ENCODE measurements at places on chromosomes 5 and 9. TPM values are rescaled to one million over a fixed set of nuclear protein-coding genes. Genes with fewer than 3 reads are reported as not detected.

DNA sequence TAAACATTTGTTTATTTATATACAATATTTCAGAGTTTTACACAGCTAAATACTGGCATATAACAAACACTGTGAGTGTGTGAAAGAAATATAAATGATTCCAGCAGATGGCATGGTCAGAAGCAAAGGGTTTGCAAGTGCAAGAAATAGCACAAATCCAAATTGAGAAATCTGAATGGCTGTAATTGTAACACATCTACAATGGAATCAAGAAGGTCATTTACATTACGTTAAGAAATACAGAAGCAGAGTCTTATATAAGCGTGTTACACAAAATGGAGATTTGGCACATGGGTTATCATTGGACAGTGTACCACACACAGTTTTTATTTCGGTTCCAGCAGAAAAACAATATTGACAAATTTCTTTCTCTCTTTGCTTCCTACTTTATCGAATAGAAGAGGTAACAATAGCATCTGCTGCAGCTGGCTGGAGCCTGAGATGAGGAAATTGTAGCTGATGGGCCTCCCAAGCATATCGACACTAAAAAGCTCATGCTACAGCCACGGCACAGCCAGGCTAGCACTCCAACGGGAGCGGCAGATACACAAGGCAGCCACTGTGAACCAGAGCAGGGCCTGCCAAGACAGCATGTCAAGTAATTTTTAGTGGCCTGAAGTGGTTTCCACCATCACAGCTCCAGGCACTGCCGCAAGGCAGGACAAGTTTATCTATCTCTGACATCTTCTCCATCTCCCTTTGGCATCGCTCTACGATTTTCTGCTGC lies 564.6 kb upstream of the DMAC1 start:
- DNase-seq, result no peak

GRCh38 chr5:435156-435790 lies 7.7 kb upstream of the EXOC3 start:
- no peak for DNase-seq

GRCh38 chr9:133153227-133154096 lies 10.3 kb downstream of the GBGT1 start:
- DNase-seq, result no peak

- no peak for DNase-seq
Observed at GRCh38 chr5:115829913-115830312, 11.5 kb downstream of the ATG12 start.

GRCh38 chr9:95092262-95093072 lies 225.0 kb downstream of the FANCC start:
- DNase-seq, result peak; percentile 87

DNA sequence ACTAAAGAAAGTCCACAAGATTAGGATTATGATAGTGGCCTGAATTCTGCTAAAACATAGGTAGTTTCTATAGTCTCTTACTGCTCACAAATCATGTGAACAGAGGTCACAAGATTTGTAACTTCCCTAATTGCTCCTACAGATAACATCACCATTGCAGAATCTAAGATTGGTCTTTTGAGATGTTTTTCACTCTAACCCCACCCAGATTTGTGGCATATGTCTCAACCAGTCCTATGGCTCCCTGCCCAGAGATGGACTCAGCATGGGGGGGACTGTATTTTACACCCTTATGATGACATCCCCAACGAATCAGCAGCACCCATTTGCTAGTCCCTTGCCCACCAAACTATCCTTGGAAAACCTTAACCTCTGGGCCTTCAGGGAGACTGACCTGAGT lies 1046.2 kb downstream of the CDH12 start:
- DNase-seq, result no peak

GRCh38 chr9:97752274-97752673 lies 55.1 kb upstream of the XPA start:
- DNase-seq, result no peak

DNA sequence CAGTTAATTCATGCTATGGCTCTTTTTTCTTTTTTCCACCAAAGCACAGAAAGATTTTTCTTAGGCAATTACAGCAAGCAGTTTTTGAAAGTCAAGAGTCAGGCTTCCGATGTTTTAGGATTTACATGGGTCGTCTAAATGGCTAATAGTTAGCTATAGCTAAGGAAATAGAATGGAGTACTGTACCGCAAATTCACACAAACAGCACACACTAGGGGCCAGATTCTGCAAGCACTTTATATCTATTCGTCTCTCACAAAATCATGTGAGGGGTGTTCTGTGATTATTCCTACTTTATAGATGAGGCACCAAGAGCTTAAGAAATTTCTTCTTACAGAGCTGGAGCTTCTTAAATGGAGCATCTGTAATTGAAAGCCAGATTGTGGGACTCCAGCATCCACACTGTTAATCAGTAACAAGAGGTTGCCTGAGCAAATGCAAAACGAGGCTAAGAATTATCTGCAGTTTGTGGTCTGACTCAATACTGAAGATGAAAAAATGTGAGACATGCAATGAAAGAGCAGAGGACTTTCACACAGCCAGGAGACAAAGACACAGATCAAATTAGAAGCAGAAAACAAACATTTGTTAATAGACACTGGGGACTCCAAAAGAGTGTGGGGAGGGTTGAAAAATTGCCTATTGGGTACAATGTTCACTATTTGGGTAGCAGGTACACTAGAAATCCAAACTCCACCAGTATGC lies 62.7 kb upstream of the CTXN3 start:
- no peak for DNase-seq

GRCh38 chr9:12972608-12973589 lies 198.1 kb downstream of the LURAP1L start:
- no peak for DNase-seq

DNA sequence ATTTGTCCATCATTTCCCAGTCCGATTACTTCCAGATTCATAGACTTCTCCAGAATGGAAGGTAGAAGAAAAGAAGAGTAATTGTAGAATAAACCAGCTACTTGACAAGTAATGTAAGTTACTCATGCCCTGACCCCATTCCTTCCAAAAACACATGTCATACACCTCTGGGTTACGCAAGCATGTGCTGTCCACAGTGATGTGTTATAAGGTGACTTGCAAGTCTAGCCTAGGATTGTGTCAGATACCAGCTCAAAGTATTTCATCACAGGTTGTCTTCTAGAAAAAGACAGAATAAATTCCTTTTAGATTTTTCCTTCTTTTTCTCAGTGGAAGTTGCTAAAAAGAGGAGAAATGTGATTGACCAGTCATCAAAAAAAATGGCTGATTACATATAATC lies 8.0 kb upstream of the TLR4 start:
- no peak for DNase-seq

- DNase-seq, result no peak
Observed at GRCh38 chr5:40547994-40548575, 131.6 kb upstream of the PTGER4 start.

DNA sequence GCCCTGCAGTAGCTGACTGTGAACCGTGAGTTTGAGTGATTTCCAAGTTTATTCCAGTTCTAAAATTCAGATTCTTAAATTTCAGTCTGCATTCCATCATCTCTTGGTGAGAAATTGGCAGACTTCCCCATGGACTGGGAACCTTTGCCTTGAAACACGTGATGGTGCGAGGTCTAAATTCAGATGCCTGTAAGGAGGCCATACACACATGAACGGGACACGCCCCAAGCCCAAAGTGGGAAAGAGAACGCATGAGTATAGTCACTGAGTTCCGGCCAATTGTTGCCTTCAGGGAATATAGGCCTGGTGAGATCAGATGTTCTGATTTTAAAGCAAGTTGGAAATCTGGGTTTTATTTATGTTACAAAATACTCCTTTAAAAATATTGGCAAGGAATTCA lies 1084.4 kb upstream of the WWC1 start:
- no peak for DNase-seq

GRCh38 chr9:128206916-128207910 lies 4.0 kb downstream of the DNM1 start:
- no peak for DNase-seq

- peak; percentile 38 for DNase-seq
Observed at GRCh38 chr9:110755179-110755578, 86.6 kb downstream of the MUSK start.

- DNase-seq, result no peak
Observed at GRCh38 chr9:16410601-16411280, 459.7 kb downstream of the BNC2 start.

GRCh38 chr5:57592236-57592635 lies 109.6 kb upstream of the ACTBL2 start:
- no peak for DNase-seq

DNA sequence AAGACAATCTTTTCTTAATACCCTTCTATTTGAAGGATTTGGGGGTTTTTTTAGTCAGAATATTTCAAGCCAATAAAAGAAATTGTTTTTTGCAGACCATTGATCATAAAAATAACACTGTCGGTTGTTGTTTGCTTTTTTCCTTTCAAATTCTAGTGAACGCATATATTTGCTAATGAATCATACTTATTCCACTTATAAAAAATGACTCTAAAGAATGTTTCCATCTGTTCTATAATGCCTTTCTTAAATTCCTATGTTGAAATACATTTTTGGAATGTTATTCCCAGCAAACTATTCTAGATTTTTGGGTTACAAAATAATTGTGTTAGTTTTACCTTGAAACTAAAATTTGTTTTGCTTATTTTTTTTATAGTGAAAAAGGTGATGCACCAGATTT lies 32.2 kb downstream of the CWC27 start:
- DNase-seq, result no peak

DNA sequence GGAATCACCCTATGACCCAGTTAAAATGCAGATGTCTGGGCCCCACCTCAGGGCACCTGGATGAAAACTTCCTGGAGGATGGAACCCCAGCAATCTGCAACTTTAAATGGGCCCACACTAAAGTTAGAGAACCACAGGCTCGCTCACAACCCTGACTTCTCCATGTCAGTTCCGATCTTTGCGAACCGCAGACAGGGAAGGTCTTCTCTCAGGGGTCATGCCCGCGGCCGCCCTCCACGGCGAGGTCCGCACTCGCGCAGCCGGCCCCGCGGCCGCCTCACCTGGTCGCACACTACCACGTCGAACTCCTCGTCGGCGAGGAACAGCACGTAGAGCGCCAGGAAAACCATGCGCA lies 499 bp downstream of the ALG2 start:
- no peak for DNase-seq

- DNase-seq, result no peak
Observed at GRCh38 chr5:151214614-151215545, 9.0 kb downstream of the CCDC69 start.

GRCh38 chr9:126435105-126435504 lies 108.5 kb downstream of the MVB12B start:
- DNase-seq, result no peak

GRCh38 chr9:110835404-110835803 lies 166.8 kb downstream of the MUSK start:
- peak; percentile 52 for DNase-seq

DNA sequence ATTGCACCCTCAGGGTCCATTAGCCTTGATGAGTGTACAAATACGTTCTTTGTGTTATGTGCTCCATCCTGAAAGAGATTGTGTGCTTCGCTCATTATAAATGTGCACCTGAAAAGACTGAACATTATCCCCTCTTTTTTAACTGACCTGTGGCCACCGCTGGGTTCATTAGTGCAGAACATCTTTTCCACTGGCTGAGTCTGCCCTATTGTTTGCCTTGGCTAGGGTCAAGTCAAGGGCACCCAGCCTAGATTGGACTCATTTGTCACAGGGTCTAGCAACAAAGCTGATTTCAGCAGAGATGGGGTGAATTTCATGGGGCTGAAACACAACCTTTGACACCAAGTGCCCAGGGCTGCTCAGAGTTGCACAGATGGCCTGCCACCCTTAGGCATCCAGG lies 764.1 kb upstream of the ARRDC3 start:
- DNase-seq, result no peak

DNA sequence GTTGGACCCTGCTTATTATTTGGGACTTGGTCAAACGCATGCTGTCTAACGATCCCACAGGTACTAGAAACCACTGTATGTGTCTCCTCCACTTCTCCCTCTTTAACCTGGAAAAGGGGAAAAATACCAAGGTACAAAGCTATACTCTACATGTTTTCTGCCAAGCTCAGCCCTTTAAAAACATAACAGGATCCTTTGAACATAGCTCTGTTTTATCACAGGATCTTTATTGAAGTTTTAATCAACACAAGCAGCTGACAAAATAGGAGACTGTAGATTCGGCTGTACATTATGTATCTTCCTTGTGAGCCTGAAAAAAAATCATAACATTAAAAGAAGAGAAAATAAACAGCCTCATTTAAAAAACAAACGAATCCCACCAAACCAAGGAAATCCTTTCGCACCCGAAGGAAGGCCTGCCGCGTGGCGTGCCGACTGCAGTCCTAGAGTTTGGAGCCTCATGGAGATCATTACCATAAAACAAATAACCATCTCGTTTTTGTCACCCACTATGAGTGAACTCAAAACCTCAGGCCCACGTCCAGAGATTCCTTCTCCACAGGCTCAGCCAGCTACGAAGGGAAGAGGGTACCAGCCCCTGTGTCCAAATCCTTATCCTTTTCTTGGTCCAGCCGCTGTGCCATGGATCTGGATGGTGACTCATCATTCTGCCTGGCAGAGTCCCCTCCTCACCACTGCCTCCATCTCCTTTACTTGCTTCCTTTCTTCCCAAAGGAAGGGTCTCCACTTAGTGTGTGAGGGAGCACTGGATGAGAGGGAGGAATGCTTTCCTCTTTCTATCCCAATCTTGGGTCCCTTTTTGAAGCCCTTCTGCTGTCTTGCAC lies 651.1 kb downstream of the CCDC171 start:
- DNase-seq, result no peak

- DNase-seq, result no peak
Observed at GRCh38 chr5:177531209-177531940, 14.6 kb upstream of the DDX41 start.

GRCh38 chr5:179762079-179762780 lies 29.6 kb downstream of the MAML1 start:
- peak; percentile 11 for DNase-seq

DNA sequence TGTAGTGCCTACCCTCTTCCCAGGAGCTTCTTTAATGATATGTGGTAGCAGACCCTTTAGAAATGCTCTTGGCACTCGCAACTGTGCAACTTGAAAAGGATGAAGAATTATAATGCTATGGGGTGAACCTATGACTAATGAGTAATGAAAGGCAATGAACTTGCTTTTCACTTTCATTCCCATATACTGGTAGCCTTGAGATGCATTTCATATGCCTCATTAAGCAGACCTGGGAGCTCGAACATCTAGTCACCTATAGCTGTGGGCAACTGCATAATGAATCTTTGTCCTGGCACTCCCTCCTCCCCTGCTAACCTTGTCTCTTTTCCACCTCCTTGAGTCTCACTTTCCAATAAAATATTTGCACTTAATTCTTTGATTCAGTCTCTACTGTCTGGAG lies 605.9 kb upstream of the DAB2 start:
- no peak for DNase-seq

- DNase-seq, result no peak
Observed at GRCh38 chr9:19649336-19650041, 139.3 kb downstream of the SLC24A2 start.

The SLIT3 gene
- not detected for total RNA-seq

The C8G gene
- total RNA-seq, result 4.4 TPM

The NIPAL4 gene
- total RNA-seq, result not detected

The TMEM232 gene
- 1.1 TPM for total RNA-seq

The ABHD17B gene
- total RNA-seq, result 21.9 TPM

The C5orf58 gene
- not detected for total RNA-seq

The WDR38 gene
- not detected for total RNA-seq

The TMEM250 gene
- 75.3 TPM for total RNA-seq

The TMOD1 gene
- 7.1 TPM for total RNA-seq

The SVEP1 gene
- 2.9 TPM for total RNA-seq

The HRH2 gene
- total RNA-seq, result not detected

The BNIP1 gene
- total RNA-seq, result 13.3 TPM

The PAEP gene
- not detected for total RNA-seq

The GCNT4 gene
- total RNA-seq, result 1.4 TPM
